ENCODE measurements at places on chromosomes 6 and 20.

GRCh38 chr6:15575357-15576033 is 87.3 kb downstream of the DTNBP1 start:
- DNase-seq = no peak

- no peak for DNase-seq
Observed at GRCh38 chr6:144769142-144769541, 484.0 kb downstream of the UTRN start.

DNA sequence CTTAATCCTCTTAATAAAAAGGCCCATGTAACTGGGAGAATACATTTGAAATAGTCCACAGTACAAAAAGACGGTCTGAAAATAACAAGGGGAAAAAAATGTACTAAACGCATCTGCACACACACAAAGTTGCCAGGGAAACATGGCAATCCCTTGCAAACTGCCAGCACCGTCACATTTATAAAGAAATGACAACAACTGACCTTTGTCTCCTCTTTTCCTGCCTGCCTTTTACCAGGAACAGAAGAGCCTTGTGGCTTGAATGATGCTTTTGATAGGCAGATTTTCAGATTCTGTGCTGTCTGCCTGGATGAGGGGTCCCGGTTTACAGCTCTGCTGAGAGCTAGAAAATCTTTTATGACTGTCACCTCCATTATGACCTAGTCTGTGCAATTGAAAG is 308.6 kb upstream of the ZFP64 start:
- no peak for DNase-seq

- DNase-seq = no peak
Observed at GRCh38 chr6:6331946-6332601, 11.6 kb upstream of the F13A1 start.
